Activated gamma-delta T cell treated with anti-CD3 and anti-CD28 coated beads, Interleukin-2, amount 50 U/mL, for 16 hours (primary cell): ENCODE measurements at places on chromosomes 5 and 9.

DNA sequence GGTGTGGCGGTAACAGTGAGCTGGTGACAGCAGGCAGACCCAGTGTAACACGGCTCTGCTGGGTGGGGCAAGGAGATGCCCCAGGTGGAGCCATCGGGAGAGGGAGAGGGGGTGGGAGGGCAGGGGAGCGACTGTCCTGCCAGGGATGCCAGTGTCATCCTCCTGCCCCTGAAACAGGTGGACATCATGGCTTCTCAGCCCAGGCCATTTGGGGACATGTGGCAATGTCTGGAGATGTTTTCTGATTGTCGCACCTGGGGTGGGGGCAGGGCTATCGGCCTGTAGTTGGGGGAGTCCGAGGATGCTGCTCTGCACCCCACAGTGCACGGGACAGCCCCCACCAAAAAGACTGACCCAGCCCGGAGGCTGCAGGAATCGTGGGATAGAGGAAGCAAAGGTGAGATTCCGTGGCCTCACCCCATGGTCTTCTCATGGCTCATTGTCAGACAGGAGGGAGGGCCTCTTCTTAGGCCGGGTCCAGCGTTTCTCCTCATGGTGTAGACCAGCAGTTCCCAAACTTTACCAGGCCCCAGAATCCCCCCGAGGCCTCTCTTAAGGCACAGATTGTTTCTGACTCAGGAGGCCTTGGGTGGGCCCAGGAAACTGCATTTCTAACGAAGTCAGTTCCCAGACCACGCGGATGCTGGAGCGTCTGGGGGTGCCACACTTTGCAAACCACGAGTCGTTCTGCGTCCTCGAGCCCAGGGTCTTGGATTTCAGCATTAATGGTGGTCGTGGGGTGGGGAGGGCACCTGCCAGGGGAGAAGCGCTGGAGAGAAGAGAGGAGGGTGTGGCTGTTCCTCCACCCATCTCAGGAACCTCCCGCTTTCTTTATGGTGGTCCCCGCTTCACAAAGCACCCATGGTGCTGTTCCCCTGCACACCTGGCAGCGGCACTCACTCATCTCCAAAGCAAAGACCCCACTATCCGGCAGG lies 11.0 kb downstream of the COL5A1 start:
- no peak for DNase-seq

DNA sequence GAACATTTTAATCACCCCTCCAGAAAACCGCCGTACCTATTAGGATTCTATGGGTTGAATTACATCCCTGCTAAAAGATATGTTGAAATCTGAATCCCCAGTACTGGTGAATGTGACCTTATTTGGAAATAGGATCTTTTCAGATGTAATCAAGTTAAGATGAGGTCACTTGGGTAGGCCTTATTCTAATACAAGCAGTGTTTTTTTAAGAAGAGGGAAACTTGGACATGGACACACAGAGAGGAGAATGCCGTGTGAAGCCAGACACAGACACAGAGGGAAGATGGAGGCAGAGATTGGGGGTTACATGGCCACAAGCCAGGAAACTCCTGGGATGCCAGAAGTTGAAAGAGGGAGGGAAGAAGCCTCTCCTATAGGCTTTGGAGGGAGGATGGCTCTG lies 183.5 kb downstream of the GNA14 start:
- no peak for DNase-seq

DNA sequence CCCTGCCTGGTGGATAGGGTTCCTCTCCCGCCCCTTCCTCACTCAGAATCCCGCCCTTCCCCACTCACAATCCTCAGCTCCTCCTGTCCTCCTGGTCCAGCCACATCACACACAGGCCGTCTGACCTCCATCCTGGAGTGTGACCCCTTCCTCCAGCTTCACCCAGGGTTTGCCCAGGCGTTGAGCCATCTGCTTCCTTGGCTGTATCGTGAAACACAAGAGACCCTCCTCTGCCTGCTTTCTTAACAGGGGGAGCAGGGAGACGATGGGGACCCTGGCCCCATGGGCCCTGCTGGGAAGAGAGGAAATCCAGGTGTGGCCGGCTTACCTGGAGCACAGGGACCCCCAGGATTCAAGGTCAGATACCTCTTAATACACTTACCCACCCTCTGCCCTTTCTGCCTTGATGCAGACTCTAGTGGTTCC lies 32.3 kb upstream of the ORM1 start:
- DNase-seq: no peak

- no peak for DNase-seq
Measured at GRCh38 chr9:74858751-74859414, 28.8 kb downstream of the TRPM6 start.

GRCh38 chr9:129648092-129648763 lies 6.3 kb upstream of the ASB6 start:
- DNase-seq: no peak

- no peak for DNase-seq
Measured at GRCh38 chr9:33265211-33265865, 489 bp downstream of the CHMP5 start.

DNA sequence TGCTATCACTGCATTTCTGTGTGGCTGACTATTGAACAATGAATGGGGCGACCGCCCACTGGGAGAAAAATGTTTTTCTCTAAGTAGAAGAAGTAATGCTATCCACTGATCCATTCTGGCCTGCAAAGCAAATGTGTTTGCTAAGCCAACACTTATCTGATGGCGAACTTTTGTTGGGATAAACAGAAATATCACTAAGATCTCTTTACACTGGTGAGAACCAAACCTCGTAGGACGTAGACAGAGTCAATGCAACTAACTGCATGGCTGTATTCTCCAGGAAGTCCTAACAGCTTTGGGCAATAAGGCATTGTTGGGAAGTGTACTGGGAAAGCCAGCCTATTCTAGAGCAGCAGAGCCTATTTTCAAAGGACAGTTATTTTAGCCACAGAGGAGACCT lies 77.7 kb downstream of the ANKH start:
- no peak for DNase-seq

- DNase-seq: no peak
Measured at GRCh38 chr5:16957304-16958196, 21.5 kb upstream of the MYO10 start.

- DNase-seq: no peak
Measured at GRCh38 chr5:158264264-158264663, 405.3 kb upstream of the CLINT1 start.

- no peak for DNase-seq
Measured at GRCh38 chr5:57468481-57469163, 14.0 kb downstream of the ACTBL2 start.

DNA sequence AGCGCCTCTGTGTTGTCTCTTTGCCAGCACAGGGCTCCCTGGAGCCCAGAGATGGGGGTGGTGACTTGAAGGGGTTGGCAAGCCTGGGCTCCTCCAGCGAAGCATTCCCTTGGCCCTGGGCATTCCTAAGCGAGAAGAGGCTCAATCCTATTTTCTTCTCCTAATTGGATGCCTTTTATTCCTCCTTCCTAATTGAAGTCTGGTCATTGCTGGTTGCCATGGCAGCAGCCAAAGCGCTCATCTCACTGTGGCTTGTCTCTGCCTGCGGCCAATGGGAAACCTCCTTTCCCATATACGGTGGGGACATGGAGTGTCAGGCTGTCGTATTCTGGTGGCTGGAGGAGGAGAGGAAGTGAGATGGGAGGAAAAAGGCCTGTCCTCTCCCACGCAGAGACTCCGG lies 52.3 kb upstream of the RARS1 start:
- no peak for DNase-seq
